Adipocyte (in vitro differentiated cells): ENCODE measurements at places on chromosomes 5 and 9.

GRCh38 chr5:107364443-107365319, 306.1 kb downstream of the EFNA5 start:
- no peak for DNase-seq

DNA sequence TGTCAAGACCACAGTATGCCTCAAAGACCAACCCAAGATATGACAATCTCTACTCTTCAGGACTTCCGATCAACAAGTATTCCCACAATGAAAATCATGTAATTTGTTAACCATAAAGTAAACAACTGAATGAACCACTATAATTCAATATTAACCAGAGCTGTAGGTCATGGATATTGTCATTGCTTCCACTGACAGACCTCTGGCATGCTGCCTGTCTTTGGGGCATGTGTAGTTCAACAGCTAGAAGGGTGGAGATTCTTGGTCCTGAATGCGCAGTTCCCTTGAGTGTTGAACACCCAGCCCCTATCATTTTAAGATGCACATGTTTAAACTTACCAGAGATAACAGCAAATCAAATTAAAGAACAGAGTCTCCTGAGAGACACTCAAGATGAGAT, 283.0 kb downstream of the CEMIP2 start:
- DNase-seq, result no peak

- DNase-seq, result peak; percentile 94
Observed at GRCh38 chr9:34701769-34702736, 7.9 kb downstream of the CCL21 start.

- no peak for DNase-seq
Observed at GRCh38 chr5:135333732-135334515, 65.1 kb downstream of the MACROH2A1 start.

DNA sequence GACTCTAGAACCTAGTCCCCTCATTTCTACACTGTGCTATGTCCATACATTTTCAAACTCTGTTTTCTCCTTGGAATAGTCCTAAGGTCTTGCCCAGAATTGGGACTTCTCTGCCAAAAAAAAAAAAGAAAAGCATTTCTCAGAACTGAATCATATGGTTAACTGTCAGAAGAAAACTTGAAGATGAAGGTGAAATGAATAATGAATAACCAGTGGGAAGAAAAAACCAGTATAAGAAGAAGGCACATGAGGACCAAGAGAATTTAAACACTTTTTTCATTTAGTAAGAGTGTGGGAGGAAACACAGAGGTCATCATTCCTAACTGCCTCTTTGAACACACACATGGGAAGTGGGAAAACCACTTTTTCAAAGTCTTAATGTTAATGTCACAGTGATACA, 197.7 kb downstream of the PRELID2 start:
- DNase-seq, result peak; percentile 7

DNA sequence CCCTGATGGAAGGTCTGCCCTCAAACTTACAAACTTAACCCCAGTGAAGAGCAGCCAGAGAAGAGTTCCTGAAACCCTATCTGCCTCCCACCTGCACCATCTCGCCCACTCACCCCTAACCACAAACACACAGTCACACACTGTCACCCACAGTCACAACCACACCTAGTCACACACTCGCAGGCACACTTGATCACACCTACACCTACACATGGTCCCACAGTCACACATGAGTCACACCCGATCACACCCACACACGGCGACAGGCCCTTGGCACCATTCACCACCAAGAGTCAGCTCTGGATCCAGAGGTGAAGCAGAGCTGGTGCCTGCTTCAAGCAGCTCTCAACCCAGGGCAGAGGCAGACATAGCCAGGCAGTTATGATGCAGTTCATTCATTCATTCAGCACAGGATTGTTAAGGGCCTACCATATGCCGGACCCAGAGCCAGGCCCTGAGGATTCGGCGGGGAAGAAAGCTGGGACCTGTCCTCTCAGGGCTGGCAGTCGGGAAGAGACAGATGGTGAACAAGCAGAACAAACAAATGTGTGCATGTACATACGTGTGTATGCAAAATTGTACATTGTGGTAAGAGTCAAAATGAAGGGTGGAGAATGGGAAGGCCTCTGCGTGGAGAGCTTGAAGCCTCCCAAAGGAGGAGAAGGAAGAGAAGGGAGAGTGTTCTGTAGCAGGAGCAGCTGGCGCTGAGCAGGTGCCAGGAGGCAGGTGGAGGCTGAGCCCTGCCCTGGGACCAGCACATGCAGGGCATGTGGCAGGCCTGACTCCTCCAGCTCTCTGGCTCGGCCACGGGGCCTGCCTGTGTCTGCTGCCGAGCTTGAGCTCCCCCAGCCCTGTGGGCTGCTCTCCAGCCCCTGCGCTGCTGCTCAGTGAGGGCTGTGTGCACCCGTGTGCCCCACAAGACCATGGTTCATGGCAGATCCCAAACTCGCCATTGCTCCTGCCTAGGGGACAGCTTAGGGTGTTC, 6.4 kb downstream of the TSPAN17 start:
- no peak for DNase-seq

GRCh38 chr5:77776554-77777206, 541 bp upstream of the TBCA start:
- no peak for DNase-seq

DNA sequence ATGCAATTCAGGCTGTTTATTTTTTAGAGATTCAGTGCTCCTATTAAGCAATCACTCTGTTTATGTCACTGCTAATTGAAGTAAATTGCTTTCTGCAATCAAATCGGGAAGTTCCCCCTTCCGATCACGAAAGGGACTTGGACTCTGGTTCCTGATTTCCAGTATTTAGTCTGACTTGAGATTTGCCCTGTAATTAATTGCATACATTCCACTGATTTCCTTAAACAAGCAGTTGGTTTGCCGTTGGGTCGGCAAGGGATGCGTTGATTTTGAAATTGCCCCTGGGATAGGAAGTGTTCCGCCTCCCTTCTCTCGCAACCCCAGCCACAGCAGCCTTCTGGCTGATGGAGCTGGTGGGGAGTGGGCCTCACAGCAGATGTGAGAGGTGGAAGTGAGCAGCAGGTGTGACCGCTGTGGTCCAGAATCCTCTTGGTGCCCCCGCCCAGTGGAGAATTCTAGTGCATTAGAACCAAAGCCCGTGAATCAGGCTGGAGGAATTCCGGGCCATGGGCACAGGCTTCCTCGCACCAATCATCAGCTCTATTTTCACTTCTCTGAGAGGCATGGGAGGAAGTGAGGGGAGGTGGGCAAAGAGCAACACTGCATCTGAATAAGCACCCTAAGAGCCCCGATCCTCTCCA, 102.5 kb downstream of the SPRY4 start:
- DNase-seq, result peak; percentile 38

- DNase-seq, result peak; percentile 55
Observed at GRCh38 chr5:67774267-67774552, 441.3 kb upstream of the PIK3R1 start.

DNA sequence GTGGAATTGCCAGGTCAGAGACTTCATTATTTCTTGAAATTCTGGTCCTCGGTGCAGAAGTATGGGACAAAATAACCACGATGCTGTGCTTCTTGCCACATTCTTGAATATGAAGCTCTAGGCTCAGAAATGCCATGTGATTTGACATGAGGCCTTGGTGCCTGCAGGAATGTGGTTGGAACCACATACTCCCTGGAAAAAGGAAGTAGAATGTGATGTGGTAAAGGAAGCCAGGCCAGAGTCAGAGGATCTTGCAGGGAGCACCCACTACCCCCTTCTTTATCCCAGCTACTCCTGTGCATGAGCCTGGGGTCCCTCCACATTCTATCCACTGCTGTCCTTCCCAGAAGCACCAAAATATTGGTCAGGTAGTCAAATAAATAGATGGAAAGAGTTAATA, 80.9 kb downstream of the FOXD1 start:
- peak; percentile 25 for DNase-seq

DNA sequence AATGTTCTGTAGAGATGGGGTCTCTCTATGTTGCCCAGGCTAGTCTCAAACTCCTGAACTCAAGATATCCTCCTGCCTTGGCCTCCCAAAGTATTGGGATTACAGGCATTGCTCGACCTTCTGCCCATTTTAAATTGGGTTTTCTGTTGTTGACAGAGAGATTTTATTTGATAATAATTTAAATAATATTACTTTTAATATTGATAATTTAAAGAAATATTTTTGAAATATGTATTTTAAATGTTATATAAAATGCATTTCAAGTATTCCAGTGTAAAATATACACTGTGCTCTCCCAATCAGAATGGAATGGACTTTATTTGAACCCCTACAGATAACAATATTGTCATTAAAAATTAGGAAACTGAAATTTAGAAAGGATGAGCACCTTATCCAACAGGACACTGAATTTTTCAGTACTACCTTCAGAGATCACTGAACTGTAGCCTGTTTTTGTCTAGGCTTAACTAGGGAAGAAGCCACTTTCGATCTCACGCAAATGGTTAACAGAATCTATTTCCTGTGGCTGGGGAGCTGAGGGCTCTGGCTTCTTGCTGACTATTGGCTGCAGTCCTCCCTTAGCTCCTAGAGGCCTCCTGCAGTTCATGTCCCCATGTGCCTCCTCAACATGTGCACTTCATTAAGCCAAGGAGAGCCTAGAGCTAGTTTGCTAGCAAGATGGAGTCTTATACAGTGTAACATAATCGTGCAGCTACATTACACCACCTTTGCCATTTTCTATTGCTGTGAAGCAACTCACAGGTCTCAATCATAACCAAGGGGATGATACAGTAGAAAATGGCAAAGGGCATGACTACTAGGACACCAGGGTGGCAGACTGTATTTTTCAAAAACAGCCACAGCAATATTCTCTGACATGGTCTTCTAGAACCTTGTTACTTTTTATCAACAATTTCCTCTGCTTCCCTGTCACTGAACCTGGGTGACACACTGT, 150.0 kb downstream of the CDC42SE2 start:
- peak; percentile 37 for DNase-seq

- peak; percentile 23 for DNase-seq
Observed at GRCh38 chr9:72857624-72857996, 95.2 kb downstream of the ALDH1A1 start.

DNA sequence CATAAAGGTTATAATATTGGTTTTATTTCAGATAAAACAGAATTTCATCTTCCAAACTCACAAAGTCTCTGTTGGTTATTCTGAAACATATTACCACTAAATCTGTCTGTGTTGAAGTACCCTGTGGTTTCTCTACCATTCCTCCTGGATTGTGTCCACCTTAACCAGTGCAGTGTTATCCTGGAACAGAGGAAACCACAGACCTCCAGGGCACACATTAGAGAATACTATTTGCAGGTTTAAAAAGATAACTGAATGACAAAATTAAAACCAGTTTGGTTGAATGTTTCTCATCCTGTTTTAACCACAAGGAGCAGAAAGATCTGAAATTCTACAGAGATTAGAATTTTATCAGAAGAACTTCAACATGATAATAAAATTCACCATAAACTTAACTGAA, 251.8 kb downstream of the CWC27 start:
- DNase-seq, result no peak

DNA sequence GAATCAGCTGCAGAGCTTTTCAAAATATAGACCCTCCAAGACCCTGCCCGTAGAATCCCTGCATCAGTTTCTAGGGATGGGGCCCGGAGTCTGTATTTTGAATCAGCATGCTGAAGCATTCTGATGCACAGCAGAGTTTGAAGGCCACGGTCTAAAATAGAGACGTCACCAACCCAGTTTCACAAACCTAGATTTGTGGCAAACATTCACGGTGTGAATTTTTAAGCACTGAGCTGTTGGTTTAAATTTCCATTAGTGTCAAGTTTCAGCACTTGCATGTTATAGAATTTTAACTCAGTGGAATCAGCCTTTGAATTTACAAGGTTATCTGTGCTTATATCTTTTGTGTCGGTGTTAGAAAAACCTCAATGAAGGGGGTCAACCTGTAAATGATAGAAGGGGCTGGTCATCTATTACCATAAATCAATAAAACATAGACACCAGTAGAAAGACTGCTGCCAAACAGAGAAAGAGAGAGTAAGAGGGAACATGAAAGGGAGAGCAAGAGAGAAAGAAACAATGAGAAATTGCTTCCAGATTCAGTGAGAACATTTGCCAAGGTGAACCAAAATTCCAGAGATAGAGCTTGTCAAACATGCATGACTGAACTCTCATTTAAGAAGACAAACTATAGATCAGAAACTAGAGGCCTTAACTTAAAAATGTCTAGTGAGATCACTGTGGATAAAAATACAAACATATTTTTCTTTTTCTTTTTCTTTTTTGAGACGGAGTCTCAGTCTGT, 414.9 kb downstream of the ZSWIM6 start:
- DNase-seq, result peak; percentile 18

GRCh38 chr9:91577633-91578061, 154.0 kb upstream of the NFIL3 start:
- DNase-seq, result no peak

DNA sequence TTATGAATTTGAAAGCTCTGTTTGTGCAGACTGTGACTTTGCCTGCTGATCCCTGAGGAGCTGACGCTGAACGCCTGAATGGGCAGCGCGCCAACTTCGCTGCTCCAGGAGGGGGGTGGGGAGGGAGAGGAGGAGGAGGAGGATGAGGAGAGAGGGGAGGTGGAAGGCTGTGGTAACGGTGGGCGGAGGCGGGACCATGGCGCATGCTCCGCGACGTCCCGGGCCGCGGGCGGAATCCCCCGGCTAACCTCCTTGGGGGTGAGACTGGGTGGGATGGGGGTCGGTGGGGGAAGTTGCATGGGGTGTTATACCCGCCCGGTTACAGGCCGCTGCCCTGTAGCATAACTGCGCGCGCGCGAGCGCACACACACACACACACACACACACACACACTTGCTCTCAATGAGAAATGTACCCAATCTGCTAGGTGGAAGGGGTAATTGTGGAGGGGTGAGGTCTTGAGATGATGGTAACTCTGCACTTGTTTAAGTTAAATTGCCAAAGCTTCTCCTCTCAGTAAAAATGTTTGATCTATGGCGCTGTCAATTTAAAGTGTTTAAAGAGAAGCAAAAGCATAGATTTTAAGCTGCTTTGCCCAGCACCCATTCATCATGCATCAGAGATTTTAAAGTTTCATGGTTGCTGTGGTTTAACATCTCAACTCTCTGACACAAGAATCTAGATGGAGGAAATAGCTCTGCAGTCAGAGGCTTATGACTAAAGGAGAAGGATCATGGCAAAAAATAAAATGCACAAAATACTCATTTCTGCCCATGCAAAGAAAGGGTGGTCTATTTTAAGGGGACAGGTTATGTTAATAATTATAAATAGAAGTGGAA, 76.6 kb upstream of the TBCA start:
- peak; percentile 64 for DNase-seq

GRCh38 chr9:129414377-129414992, 206.4 kb downstream of the C9orf50 start:
- peak; percentile 74 for DNase-seq

DNA sequence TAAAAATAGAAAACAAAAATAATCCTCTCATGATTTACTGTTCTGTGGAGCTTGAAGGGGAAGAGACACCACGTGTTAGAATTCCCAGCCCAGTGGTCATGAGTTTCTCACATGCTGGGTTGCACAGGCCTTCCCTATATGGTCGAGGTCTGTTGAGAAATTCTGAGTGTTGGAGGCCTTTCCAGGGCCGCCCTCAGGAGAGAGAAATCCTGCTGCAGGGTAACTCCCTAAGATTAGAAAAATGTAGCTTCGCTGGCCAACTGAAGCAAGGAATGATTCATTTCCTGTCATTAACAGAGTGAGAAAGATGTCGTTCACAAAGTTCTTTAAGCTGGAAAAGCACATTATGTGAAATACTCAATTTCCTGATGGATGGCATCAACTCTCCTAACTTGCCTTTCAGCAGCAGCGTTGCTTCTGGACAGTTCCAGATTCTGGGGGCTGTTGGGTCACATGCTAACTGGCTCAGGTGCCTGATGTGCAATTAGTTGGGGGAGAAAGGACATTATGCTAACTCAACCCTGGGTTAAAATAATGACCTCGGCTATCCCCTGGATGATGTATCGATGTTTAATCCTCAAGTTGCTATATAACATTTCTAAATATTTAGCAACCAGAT, 104.8 kb upstream of the CD180 start:
- peak; percentile 87 for DNase-seq
